Cerebellar nuclear complex (tissue), 1 donor: ENCODE measurements at places on chromosomes 1 and 21.

DNA sequence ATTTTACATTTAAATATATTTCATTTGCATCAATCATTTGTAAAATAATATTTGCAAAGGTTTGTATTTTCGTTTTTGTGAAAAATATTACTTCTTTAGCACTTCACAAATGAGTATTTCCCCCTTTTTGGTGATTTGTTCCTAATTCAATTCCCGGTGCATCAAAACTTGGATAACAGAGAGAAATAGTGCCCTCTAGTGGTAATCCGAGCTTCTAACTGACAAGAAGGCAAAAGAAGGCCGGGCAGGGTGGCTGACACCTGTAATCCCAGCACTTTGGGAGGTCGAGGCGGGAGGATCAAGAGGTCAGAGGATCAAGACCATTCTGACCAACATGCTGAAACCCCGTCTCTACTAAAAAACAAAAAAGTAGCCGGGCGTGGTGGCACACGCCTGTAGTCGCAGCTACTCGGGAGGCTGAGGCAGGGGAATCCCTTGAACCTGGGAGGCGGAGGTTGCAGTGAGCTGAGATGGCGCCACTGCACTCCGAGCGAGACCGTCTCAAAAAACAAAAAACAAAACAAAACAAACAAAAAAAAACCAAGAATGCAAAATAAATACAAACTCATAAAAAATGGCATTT is 137.7 kb downstream of the COL11A1 start:
- DNase-seq: no peak

- DNase-seq: no peak
These were observed 333 bp upstream of the CHAF1B start for GRCh38 chr21:36384885-36385232.

DNA sequence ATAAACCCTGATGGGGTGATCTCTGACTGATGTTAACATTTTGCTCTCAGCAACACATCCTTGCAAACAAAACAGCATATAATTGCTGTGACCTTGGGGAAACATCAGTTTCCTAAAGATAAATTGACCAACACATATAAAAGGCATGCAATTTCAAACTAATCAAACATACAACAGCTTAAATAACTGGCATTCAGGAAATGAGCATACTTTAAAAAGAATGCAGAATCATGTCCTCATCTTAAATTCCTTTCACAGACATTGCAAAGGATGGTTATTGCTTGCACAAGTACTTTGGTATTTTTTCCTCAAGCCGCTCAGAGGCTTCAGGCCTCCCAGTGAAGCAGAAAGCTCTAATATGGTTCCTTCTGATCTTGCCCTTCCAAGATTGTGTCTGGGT is 53.4 kb upstream of the RGS18 start:
- DNase-seq: no peak

DNA sequence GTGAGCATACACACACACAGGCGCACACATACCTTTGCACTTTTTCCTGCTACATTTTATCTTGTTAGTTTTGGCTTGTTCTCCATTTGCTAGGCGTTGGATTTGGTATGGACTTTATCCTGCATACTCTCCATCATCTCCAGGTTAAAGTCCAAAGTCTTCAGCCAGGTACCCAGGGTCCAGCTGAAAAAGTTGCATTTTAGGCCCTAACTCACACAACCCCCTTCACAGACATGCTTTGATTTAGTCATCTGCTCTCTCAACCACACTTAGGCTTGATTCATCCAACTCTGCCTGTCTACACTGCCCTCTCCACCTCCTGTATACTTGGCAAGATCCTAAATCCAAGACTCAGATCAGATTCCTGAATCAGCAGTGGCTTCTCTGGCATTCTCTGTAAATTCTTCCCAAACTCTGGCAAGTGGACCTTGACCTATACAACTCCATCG is 10.7 kb upstream of the LAMB3 start:
- DNase-seq: no peak

- peak; percentile 20 for DNase-seq
These were observed 483.4 kb downstream of the PLPP3 start for GRCh38 chr1:56095696-56096665.

DNA sequence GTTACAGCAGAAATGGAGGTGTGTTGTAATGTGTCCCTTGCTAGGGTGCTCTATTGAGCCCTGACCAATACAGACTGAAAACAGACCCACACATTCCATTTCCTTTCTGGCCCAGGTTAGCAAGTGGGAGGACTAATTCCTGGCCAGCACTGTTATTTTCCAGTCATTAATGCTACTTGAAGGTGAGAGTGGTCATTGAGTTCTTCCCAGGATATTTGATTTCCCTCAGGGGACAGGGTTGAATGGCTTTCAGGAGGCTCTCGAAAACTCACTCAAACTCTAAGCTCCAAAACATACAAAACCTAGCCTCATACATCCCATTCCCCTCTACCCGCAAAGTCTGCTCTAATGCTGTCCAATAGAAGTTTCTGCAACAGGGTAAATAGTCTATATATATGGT is 6.2 kb downstream of the LRRC52 start:
- DNase-seq: no peak

DNA sequence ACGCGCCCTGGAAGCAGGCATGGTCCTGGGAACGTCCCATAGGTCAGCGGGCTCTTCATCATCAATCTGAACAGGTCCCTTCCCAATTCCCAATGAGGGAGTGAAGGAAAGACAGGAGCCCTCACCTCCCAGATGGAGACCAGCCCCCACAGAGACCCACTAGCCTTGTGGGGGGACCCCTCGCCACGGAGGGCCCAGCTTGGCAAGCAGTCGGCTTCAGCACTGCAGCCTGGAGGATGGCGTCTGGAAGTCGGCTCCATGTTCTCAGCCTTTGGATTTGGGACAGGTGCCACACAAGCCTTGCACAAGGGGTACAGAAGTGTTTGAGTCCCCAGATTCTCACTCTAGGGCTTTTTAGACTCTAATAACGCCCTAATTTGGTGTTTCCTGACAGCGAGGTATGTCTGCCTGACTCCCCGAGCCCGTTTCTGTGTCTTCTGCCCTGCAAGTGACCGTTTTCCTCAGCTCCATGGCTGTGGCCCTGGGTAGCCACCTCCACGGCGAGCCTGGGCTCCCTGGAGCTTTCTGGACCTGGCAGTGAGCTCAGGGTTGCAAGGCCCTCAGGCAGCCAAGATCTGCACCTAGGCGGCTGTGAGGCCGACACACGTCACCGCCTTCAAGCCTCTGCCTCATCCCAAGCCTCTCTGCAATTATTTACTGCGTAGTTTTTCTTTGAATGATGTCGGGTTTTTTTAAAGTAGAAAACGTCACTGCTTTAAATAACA is 25.0 kb upstream of the SUMO3 start:
- no peak for DNase-seq

- no peak for DNase-seq
These were observed 96.8 kb upstream of the BMP8A start for GRCh38 chr1:39394598-39394997.

GRCh38 chr1:95007687-95008086 is 65.1 kb downstream of the ALG14 start:
- no peak for DNase-seq

- no peak for DNase-seq
These were observed 3.6 kb upstream of the SCAF4 start for GRCh38 chr21:31735511-31735992.

DNA sequence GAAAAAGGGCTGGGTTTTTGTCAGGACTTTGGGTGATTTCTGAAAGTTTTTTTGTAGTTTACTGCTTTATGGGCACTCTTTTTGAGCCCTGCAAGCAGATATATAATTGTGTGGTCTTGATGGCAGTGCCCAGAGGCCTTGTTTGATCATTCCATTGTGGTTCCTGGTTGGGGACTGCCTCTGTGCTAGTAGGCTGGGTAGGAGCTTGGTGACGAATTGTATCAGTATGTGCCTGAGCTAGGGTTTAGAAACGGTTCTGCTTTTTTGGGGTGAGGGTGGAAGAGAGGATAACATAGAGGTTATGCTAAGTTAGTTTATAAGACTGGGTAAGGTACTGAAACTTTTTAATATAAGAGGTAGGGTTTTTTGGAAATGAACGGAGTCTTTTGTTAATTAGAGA is 139.7 kb upstream of the ETV3 start:
- DNase-seq: no peak

DNA sequence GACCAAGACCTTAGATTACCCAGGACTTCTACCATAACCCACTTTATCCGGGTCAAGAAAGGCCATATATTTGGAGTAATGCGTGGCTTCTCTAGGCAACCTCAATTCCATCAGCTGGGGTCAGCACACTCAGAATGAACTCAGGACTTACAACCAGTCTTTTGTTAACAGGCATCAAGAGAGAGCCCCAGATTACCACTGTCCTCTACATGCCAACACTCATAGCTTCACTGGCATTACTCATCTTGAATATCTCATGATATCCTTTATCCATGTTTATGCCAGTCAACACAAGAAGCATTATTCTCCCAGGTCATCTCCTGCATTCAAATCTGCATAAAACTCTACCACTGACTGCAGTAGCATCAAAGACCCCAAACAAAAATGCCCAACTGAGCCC is 6.6 kb upstream of the FCGR2A start:
- DNase-seq: no peak

GRCh38 chr1:154696456-154696855 is 88.5 kb upstream of the ADAR start:
- DNase-seq: no peak

GRCh38 chr1:185348985-185349384 is 31.9 kb upstream of the IVNS1ABP start:
- DNase-seq: no peak

DNA sequence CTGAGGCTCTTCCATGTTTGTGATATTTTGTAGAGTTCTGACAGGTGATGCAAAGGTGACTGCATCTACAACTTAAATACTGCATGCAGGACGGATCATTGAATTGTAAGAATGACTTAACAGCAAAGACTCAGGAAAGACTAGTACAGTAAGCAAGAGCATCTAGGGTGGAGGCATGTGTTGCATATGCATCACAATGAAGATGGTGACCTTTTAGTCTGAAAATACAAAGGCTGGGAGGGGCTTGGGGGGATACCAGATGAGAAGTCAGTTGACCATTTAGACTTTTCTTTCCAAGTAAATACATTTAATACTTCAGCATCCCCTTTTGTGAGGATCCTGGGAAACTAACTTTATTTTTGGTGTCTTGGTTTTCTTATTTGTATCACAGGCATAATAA is 145.5 kb downstream of the NUF2 start:
- DNase-seq: no peak

DNA sequence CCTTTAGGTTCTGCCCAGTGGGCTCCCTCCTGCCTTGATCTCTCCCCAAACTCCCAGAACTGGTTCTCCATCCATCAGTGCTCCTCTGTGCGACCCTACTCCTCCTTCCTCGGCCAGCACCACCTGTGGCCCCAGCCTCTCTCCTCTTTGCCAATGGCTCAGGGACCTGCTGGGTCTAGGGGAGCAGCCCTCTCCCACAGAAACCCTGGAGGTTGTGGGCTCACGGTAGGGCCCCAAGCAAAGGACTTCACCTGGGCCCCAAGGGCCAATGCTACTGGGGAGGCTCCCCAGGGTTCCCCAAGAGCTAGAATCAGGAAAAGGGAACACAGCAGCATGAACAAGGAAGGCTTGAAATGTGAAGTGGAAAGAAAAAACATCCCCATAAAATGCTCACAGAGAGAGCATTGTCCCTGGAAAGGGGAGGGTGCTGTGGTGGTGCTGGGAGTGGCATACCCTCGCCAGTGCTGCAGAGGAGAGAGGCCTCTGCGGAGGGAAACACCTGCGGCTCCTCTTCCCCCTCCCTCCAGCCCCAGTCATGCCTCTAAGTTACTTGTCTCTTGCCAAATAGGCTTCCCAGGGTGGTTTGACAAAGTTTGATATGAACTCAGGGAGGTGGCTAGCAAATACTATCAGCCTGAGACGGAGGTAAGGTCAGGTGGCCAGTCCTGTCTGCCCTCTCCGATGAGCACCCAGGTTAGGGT is 2.5 kb downstream of the TMEM63A start:
- no peak for DNase-seq
